ENCODE measurements at places on chromosomes 4 and X.

GRCh38 chr4:120760047-120760446 lies 162.5 kb downstream of the PRDM5 start:
- no peak for DNase-seq

- DNase-seq, result no peak
Measured at GRCh38 chr4:186820391-186820891, 96.8 kb upstream of the FAT1 start.

- DNase-seq, result no peak
Measured at GRCh38 chr4:182219411-182220056, 23.7 kb upstream of the TENM3 start.

GRCh38 chrX:155967653-155968325 lies 29.7 kb upstream of the IL9R start:
- no peak for DNase-seq

- DNase-seq, result no peak
Measured at GRCh38 chr4:70895405-70895804, 6.8 kb upstream of the MOB1B start.

DNA sequence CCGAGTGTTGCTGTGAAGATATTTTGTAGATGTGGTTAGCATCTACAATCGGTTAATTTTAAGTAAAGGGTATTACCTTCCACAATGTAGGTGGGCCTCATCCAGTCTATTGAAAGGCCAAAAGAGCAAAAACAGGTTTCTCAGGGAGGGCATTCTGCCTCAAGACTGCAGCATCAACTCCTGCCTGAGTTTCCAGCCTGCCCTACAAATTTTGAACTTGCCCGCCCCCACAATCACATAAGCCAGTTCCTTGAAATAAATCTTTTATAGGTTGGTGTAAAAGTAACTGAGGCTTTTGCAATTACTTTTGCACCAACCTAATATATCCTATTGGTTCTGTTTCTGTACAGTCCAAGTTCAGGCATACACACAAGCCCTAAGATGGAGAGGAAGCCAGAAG lies 22.1 kb upstream of the PI4K2B start:
- DNase-seq, result no peak

GRCh38 chr4:67727124-67727850 lies 26.3 kb upstream of the UBA6 start:
- DNase-seq, result no peak

DNA sequence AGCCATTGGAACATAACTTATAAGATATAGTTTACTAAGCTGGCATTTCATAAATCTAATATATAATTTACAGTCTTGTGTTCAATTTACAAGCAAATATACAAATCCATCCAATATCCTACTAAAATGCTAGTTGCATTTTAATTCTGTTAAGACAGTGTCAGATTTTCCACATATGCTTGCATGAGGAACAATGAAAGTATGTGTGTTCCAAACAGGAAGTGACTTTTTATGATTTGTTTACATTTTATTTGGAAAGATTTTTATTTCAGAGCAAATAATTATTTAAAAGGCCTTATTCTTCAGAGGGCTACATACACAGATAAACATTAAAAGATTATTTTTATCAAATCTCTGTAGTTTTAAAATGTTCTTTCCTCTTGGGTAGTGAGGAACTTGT lies 130.1 kb downstream of the KLHL34 start:
- DNase-seq, result no peak

- DNase-seq, result no peak
Measured at GRCh38 chr4:172843192-172843591, 325.4 kb upstream of the GALNT7 start.

DNA sequence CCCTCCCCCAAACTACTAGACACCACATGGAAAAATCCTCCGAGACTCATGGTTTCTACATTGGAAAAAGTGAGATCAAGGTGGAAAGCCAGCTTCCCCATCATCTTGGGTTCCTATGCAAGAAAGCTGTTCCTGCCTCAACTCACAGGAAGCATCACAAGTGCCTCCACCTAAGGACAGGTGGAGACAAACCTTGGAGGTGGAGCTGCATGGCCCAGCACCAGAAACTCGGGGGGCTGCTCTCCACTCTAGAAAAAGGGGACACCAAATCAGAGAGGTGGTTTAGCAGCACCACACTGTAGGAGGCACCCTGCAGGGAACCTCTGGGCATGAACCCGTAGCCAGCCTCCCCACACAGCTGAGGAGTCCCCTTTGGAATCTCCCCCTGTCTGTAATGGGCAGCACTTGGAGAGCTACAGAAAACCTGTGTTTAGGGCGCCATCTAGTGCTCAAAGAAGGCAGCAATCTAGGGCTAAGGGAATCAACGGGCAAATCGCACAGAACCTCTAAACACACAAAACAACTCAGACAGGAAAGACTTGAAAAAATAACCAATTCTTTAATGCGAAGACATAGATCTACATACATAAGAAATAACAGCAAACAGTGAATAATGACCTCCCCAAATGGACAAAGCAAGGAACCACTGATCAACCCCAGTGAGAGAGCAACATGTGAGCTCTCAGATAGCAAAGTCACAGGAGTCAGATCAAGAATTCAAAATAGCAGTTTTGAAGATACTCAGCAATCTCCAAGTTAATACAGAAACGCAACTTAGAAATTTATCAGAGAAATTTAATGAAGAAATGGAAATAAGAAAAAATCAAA lies 37.0 kb upstream of the ZBTB33 start:
- no peak for DNase-seq

DNA sequence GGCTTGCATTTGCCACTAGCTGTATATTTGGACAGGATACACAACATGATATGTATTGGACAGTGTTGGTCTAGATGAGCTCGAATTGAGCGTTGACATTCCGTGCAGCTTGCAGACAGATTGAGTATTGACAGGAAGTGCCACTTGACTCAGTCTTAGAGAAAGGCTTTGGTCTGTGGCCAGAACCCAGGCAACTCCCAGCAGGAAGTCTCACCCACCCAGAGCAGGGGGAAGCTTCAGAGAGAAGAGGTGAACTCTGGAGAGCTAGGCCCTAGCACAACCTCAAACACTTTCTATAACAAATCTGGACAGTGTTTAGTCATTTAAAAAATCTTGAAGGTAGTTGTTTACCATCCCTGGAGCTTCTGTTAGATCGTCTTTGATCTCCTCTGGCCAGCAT lies 280.5 kb downstream of the FBXW7 start:
- no peak for DNase-seq

GRCh38 chrX:50206753-50207152 lies 2.2 kb downstream of the CCNB3 start:
- no peak for DNase-seq

GRCh38 chr4:109184491-109184961 lies 117.9 kb downstream of the COL25A1 start:
- no peak for DNase-seq

GRCh38 chr4:122826553-122827257 lies at the start of gene FGF2:
TSS of gene FGF2 (plus strand) at chr4:122826831. CDS start at chr4:122827175, 344 bp downstream.
- peak; percentile 90 for DNase-seq

- peak; percentile 79 for DNase-seq
Measured at GRCh38 chrX:74536832-74537371, 77.5 kb downstream of the RLIM start.

- no peak for DNase-seq
Measured at GRCh38 chr4:87179751-87180150, 40.7 kb downstream of the KLHL8 start.

DNA sequence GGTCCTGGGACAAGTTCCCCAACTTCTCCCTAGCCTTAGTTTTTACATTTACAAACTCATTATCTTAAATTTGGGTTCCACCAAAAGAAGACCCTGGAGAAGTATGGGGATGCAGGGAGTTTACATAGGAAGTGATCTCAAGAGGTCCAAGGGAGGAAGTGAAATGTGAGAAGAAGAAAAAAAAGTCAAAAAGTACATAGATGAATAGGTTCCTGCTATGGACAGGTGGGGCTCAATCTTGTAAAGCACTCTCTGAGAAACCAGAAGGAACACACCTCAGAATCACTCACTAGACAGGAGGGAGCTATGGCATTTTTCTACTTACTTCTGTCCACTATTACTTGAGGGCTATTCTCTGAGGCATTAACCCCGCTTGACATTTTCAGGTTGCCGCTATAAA lies 56.6 kb downstream of the ARHGAP6 start:
- no peak for DNase-seq

DNA sequence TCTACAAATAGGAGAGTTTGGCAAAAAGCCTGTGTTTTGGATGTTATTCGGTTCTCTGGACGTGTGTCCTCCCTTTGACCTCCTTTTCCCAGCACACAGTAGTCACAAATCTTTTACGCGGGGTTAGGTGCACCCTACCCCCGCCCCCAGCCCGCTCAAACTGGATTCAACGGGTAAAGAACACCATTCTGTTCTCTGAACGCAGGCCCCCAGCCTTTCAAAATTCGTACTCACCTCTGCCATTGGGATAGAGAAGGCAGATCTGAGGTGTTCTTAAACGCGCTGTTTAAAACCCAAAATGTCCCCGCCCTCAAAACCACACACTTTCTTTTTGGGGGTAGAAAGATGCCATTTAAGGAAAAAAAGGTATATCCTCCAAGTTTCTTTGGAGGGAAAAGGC lies 2.7 kb downstream of the LEF1 start:
- DNase-seq, result no peak

DNA sequence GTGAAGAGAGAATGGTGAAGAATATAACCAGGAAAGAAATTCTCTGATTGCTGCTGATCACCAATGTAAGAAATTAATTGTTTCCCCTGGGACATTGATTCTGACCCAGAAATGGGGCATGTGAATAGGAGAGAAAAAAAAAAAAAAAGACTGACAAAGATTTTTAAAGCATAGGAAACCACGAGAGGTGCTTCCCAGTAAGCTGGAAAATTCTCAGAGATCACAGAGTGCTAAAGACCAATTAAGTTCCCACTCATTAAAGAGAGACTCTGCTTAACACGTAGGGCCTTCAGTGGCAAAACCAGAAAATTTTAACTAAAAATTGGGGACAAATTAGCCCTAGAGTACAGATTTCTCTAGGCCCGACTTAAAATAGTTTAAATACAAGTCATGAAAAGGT lies 604.4 kb downstream of the ARAP2 start:
- DNase-seq, result no peak

DNA sequence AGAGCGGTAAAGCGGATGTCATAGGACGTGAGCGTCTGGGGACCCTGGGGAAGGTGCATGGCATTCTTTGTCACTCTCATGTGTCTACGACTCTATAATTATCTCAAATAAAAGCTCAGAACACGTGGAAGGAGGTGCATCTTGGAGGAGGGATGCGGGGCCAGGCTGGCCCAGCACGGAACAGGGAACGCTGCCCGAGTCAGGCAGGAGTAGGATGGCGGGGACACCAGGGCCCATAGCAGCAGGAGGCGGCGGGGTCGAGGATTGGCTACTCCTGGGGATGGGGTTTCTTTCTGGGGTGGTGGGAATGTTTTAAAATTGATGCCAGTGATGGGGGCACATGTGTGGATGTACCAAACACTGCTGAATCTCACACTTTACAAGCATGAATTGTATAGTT lies 5.4 kb upstream of the HTRA3 start:
- no peak for DNase-seq

Measured in osteocyte (in vitro differentiated cells).